ENCODE measurements at places on chromosomes 5 and 9.
A peak's percentile ranks its signal among the peaks of the same experiment; 100 is the strongest.

- DNase-seq, result peak; percentile 10
Observed at GRCh38 chr5:129094924-129095899, 663 bp downstream of the ISOC1 start.

DNA sequence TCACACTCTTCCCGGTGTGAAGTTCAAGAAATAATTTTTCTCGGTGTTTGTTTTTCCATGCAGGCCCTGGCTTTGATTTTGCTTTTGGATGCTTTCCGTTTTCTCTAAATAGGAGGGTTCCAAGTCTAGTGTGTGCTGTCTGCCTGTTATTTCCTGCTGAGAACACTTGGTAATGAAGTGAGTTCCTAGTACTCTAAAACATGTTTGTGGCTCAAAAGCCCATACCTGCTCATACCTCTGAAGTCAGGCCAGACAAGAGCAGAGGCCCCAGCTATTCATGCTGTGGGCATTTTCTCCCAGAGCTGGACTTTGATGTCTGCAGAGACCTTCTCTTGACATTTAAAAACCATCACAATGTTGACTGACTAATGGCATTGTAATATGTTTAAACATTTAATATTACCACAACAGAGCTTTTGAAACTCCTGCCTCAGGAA lies 211.2 kb downstream of the GOLPH3 start:
- DNase-seq, result peak; percentile 36

- DNase-seq, result no peak
Observed at GRCh38 chr9:88821033-88821745, 170.1 kb upstream of the S1PR3 start.

GRCh38 chr5:43699910-43700309 lies 96.9 kb downstream of the NNT start:
- DNase-seq, result no peak

DNA sequence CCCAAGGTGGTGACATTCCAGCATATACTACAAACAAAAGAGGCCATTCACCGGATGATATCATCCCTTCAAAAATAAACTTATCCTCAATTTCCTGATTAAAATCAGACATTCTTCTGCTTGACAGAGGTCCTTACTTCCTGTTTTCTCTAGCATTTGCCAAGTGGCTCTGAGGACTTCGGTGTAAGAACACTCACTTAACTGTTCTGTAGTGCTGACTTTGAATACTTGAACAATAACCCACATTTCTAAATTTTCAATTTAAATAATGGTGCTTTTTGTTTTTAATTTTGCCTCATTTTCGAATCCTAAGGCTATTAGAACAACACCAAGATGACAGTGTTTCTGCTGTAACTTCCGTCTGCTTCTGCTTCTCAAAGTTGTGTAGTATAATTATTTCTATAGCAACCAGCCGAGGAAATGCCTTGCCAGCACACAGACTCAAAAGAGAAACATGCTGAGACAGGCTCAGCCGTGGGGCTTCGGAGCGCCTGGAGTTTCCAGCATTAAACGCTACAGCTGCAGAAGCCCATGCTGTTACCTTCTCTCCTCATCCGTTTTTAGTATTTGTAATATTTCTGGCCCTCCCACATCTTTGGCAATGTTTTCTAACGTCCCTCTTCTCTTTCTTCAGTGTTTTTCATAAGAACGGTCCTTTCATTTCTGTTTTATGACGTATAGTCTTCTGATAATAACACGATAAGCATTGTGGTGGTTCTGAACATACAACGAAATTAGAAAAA lies 19.5 kb upstream of the ANXA1 start:
- peak; percentile 85 for DNase-seq

DNA sequence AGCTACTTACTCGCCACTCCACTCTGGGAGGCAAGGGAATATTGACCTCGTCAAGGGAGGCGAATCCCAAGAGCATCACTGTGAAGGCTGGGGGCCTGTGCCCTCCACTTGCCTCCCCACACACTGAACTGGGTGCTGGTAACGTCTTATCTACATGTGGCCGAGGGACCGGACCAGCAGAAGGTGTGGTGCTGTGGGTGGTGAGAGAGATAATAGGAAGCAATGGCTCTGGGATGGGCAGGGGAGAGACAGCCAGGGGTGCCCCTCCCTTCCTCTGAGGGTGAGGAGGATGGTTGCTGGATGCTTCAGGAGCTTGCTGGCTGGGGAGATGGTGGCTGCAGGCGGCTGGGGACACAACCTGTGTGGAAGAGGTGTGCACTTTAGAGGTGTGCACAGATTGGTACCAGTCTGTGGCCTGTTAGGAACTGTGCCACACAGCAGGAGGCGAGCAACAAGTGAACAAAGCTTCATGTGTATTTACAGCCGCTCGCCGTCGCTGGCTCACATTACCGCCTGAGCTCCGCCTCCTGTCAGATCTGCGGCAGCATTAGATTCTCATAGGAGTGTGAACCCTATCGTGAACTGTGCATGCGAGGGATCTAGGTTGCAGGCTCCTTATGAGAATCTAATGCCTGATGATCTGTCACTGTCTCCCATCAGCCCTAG lies 100.3 kb downstream of the ENTREP1 start:
- no peak for DNase-seq

DNA sequence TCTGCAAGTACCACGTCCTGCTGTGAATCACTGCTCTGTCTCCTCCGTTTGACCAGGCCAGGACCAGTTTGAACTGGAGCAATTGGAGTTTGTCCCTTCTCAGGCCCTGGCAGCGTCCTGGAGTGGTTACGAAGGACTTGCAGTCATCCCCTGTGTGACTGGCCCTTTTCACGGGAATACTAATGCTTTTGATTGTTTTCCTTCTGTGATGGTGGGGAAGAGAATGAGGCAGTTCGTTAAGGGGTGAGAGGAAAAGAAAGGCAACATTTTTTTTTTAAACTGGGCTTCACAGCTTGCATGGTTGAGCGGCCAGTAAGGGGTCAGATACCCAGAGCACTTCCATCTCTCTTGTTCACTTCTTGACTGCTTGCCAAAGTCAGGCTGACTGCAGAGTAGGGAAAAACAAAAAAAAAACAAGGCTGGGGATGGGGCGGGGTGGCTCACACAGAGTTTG lies 153.5 kb upstream of the STK32A start:
- no peak for DNase-seq

DNA sequence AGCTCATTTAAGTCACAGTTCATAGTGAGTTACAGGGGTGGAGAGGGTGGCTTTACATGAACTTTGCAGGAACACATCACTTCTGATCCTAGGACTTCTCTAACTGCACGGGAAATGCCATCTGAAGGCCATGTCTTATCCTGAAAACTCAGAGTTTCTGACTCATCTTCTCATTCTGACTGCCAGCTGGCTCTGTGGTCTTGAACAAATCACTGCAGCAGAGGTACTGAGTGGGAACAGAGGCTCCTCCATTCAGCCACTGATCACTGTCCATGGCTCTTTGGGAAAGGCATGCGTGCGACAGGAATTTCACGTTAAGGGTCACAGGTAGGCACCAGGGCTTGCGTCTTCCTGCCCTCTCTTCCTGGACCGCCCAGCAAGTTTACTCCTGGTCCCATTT lies 114.6 kb upstream of the LRRTM2 start:
- peak; percentile 65 for DNase-seq

GRCh38 chr5:94810877-94811276 lies 192.4 kb downstream of the SLF1 start:
- no peak for DNase-seq

- no peak for DNase-seq
Observed at GRCh38 chr5:50415912-50416311, 25.2 kb downstream of the EMB start.

DNA sequence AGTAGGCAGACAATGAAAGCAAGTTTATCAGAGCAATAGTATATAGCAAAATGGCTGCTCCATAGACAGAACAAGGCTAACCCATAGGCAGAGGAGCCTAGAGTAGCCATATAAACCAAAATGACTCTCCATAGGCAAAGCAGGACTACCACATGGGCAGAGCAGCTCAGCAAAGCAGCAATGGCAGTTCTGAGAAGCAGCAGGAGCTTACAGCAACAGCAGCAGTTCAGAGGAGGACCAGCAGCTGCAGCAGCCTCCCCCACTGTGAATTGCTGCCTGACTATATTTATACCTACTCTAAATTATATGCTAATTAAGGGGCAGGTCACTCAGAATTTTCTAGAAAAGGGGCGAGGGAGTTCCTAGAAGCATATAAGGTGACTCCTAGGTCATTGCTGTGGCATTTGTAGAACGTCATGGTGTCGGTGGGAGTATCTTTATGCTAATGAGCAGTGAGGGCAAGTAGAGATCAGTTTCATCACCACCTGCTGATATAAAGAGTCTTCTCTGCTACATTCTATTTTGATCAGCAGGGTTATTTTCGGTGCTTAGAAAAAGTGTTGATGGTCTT lies 1115.5 kb downstream of the DTWD2 start:
- no peak for DNase-seq

DNA sequence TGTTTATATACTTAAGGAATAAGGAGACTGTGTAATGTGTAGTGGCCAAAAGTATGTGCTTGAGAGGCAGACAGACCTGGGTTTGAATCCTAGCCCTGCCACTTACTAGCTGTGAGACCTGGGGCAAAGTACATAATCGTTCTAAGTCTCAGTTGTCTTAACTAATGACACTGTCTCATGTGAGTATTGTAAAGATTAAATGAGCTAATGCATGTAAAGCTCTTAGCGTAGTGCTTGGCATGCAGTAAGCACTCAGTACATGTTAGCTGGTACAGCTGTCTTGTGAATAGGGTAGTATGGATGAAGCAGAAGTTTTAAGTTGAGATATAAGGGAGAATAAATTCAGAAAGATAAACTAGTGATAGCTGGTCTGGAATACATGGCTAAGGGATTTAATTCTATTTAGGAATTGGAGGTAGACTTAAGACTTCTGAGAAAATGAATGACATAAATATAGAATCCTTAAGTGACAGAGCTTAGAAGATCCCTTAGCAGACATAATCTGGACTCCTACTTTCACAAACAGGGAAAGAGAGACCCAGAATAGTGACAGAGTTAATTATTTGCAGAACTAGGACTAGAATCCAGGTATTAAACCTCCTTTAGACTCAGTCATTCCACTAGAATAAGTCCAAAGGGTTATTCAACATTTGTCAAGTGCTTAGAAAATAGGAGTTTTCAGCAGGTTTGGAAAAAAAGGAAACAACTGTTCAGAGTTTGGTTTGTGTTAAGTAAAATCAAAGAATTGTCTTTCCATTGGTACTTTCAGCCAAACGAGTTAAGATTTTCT lies 13.1 kb downstream of the GPR21 start:
- DNase-seq, result no peak

- DNase-seq, result peak; percentile 49
Observed at GRCh38 chr5:38316544-38317224, 58.3 kb downstream of the EGFLAM start.

GRCh38 chr5:168300326-168301182 lies 9.1 kb downstream of the WWC1 start:
- DNase-seq, result no peak

- DNase-seq, result no peak
Observed at GRCh38 chr5:172421-172820, 18.9 kb upstream of the LRRC14B start.

DNA sequence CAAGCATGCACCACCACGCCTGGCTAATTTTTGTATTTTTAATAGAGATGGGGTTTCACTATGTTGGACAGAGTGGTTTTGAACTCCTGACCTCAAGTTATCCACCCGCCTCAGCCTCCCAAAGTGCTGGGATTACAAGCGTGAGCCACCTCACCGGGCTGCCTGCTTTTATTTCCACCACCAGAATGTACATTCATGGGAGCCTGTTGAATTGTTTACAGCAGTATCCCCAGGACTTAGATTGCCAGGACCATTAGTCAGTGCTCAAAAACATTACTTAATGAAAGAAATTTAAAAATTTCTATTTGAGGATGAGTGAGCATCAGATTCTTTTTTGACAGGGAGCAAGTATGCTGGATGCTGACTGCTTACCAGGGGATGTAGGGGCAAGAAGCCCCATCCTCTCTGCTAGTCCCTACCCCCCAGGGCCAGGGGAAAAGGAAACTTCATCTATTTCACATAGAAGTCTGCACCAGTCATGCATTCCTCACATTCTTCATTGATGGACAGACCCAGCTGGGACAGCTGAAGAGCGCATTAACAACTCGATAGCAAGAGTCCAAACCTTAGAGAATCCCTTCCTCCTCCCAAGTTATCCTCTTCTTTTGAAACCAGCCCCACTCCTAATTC lies 10.3 kb upstream of the RGMB start:
- DNase-seq, result peak; percentile 96

DNA sequence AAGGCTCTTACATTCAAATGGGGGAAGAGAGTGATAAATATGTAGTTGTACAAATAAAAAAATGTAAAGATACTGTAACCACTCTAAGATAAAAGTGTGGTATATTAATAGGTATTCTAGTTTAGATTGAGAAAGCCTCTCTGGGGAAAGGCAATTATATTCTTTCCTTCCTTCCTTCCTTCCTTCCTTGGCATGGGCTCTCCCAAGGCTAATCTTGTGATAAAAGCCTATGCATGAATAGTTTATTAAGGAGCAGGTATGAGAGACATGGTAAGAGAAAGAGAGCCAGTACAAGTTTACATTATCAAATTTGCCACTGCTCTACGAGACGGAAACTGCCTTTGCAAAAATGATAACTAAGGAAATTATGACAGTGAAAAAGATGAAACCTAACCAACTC lies 588.8 kb downstream of the PRELID2 start:
- no peak for DNase-seq

DNA sequence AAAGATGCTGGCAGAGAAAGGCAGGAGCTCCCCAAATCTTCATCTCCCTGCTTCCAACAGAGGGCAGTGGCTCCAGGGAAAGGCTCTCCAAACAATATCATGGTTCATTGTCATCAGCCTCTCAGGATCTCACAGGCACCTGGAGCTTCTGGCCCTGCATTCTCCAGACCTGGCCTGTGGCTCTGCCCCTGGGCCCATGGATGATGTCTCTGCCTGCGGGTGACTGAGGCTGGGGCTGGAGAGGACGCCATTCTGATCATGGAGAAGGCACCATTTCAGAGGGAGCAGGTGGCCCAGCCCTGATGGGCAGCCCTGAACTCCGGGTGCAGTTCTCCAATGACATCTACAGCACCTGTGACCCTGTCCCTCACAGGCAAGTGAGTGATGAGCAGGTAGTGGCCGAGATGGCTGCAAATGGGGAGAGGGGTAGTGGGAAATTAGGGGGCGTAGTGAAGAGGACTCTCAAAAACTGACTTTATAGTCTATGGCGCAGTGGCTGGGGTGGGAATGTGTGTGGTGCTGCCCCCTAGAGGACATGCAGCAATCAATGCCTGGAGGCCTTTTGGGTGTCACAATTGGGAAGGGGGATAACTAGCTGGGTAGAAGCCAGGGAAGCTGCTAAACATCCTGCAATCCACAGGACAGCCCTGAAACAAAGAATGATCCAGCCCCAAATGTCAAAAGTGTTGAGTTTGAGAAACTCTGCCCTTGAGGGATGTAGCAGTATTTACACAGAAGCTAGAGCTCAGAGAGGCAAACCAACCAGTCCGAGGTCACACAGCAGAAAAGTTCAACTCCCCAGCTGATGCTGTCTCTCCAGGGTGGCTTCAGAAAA lies 3.2 kb downstream of the SH3PXD2B start:
- DNase-seq, result peak; percentile 50
